ENCODE measurements at places on chromosomes 6 and 20. TPM values are rescaled to one million over a fixed set of nuclear protein-coding genes. Genes with fewer than 3 reads are reported as not detected.

GRCh38 chr6:22737331-22737730 is 168.0 kb downstream of the HDGFL1 start:
- no peak for DNase-seq

GRCh38 chr6:37897818-37898515 is 78.4 kb downstream of the ZFAND3 start:
- no peak for DNase-seq

DNA sequence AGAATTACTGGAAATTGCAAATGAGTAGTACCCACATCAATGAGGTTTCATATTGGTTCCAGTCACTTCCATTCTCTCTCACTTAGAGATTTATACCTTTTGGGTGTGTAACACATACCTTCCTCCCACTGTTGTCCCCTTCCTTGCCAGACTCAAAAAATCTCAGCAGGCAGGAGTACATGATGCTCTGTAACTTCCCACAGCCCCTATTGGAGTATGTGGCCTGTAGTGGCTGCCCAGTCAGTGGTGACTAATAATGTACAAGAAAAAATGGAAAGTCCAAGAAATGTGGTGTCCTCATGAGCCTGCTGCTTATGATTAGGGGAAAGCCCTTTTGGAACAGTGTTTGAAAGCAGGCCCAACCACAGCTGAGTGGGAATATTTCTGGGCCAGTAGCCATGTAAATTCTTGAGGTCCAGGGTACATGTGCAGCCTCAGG is 312.0 kb downstream of the ZFAND3 start:
- DNase-seq: no peak

FAM83C gene
- not detected for total RNA-seq

DNA sequence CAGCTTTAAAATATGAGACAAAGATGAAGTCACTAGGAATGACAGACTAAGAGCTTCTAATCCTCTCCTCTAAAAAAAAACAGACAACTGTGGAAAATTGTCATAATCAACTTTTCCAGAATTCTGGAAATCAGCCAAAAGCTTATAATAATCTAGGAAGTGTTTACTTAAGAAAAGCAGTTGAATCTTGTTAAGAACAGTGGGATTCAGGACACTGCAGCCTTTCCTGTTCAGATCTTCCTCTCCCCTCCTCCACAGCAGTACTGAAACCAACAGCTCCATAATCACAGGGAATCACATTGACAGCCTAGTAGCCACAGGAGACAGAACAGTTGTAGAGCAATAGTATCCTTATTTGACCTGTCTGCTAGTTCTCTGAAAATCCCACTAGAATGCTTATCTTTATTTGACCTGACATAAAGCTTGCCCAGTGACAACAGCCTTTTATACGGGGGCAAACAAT is 41.6 kb downstream of the IBTK start:
- no peak for DNase-seq

- no peak for DNase-seq
Observed at GRCh38 chr6:139423971-139424667, 49.7 kb upstream of the CITED2 start.

OR11A1 gene
- not detected for total RNA-seq

DNA sequence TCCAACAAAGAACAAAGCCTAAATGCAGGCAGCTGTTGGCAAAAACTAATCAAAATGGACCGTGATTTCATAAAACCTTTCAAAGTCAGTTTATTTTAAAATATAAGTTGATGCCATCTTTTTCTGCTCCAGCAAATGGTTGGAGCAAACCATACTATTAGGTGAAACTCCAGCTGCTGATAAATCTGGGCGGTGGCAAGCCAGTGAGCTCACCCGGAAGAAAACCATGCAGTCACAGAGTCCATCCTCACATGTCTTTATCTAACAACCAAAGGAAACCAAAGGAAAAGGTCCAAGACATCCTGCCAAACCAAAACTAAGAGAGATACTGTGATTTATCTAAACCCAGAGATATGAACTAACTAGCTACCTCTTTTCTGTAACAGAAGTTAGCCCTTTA is 72.6 kb downstream of the HIVEP2 start:
- DNase-seq: no peak

GRCh38 chr6:109512271-109512817 is 29.3 kb upstream of the ZBTB24 start:
- DNase-seq: no peak

DNA sequence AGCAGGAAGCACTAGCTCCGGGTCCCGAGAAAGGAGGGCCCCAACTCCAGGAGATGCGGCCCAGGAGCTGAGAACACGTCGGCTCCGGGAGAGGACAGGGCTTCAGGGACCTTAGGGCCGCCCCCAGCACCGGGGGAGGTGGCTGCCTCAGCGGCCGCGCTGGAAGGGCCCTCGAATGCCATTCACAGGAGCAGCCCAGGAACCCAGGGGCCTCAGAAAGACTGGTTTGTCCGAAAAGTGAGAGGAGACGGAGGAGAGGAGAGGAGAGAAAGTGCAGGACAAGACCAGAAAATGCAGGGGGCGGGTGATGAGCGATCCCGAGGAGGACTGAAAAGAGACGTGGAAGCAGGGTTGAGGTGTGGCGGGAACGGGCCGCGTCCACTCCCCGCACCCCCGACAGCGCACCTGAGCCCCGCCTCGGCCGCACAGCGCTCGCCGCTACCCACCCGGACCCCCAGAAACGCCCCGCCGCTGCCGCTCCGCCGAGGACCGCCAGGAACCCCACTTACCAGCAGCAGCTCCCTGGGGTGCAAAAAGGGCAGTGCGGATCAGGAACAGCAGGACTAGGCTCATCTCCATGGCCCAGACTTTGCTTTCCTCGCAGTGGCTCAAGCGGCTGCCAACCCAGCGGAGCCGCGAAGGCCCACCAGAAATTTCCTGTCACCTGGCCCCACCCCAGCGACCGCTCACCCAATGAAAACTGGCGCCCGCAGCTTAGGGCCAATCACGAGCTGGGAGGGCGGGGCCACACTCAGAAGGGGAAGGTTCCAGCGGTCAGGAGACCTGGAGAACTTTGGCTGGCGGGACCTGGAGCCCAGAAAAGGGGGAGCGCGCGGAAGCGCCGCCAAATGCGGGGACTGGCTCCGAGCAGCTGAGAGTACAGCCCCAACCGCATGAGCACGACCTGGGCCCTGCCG is 25.4 kb downstream of the HLA-F start:
- peak; percentile 96 for DNase-seq

LAMA5 gene
- 112 TPM for total RNA-seq

DNA sequence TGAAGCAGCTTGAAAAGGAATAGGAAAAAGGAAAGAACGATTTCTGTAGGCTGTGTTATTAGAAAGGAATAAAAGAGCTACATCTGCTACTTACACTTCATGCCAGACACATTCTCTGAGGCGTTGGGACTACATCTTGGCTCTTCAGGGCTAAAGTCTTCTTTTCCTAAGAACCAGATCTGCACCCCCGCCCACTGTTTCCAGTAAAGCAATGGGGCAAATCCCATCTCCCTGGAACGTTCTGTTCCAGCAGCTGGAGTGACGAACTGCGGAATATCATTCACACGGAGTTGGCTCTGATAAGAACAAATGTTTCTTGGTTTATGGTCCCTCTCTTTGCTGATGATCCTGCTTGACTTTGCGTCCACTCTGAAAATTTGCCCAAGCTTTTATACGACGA is 26.9 kb downstream of the FAM50B start:
- peak; percentile 35 for DNase-seq

DNA sequence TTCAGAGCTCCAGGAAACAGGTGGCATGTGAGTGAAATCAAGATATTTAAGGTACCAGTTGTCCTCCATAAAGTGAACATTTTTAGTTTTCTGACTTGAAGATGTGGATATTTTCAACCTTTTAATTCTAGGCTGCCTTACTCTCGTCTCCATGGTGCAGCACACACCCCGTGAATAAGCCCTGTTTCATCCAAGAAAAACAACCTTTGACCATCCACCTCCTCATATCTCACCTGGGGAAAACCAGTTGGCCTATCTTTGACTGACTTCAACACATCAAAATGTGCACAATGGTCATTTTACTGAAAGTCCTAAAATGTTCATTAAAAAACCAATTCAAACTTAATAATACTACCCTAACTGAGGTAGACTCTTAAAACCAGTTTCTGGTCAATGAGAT is 73.8 kb upstream of the CD2AP start:
- DNase-seq: no peak

DNA sequence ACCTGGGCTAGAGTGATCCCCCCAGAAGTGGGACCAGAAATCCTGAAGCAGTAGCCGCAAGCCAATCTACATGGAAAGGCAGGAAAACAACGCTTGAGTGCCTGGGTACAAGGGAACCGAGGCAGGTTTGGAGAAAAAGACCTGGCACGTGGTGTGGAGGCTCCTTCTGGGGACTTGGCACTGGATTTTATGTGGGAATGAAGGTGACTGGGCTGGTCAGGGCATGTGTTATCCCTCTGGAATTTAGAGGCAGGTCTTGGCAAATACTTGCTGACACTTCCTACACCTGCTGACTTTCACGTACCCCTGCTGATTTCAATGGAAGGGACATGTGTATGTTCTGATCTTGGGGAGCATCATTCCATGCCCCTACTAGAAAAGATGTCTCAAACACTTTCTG is 25.0 kb upstream of the FAM217A start:
- DNase-seq: no peak

DNA sequence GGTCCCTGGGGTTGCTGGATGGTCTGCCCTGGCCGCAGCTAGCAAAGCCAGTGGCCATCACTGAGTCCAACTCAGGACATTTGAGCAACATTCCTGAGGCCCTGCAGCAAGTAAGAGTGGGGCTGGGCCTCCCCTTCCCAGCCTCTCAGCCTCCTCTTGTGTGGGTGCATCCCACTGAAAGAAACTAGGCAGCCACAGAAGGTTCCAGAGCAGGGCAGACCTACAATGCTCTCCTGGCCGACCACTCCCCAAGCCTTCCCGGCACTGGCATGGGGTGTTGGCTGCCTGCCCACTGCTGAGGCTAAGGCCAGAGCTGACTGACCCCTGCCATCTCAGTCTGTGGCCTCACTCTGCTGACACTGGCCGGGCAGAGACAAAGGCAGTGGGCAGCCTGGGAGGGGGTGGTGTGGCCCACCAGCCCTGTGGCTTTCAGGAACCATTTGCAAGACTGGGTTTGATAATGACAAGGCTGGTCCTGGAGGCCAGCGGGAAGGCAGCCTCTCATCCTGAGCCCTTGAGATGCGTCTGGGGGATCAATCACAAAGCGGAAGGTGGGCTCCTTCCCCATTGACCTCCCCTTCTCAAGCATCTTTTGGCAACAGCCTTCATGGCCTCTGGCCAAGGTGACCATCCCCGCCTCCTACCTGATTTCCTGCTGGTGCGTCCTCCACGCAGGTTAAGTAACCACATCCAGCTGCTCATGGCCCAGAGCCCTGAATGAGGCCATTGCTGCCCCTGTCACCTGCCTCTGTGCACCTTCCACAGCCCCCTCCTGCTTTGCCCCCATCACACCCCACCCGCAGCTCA is 9.6 kb downstream of the DLGAP4 start:
- DNase-seq: no peak

GRCh38 chr20:9981829-9982228 is 53.0 kb upstream of the ANKEF1 start:
- DNase-seq: no peak

OR10C1 gene
- total RNA-seq: not detected

GPX5 gene
- not detected for total RNA-seq
